ENCODE measurements at places on chromosomes 3 and 15.

DNA sequence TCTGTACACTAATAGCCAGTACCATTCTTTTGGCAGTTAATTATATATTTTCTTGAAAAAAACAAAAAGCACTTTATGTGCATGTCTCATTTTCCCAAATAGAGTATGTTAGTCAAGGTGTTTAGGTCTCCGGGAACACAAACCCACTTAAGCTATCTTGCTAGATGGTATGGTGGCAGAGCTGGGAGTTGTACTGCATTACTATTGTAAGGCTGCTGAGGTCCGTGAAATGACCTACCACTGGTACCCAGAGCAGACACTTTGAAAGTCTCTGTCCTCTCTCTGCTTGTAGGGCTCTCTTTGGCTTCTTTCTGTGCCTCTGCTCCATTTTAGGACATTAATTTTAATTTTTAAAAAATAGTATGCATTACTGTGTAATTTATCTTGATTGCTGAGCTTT, 8.8 kb downstream of the TMOD3 start:
- DNase-seq, result no peak

- no peak for DNase-seq
These were observed 37.6 kb downstream of the MTMR10 start for GRCh38 chr15:30953731-30954378.

GRCh38 chr3:54853573-54854404, 74.1 kb downstream of the LRTM1 start:
- peak; percentile 54 for DNase-seq

DNA sequence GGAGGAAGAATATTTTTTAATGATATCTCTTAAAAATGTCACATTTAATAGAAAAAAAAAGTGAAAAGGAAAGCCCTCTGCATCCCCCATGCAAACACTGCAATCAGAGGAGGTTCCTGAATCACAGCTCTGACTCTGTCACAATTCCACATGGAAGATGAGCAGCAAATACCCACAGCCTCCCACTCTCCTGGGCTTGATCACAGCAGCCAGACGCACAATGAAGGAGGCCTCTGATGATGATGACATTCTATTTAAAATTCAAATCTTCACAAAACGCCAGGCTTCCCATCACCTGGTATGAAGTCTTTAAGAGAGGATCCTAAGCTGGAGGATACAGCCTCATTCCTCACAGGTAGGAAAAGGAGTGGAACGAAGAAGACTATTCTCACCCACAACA, 9.1 kb upstream of the DIS3L start:
- no peak for DNase-seq

DNA sequence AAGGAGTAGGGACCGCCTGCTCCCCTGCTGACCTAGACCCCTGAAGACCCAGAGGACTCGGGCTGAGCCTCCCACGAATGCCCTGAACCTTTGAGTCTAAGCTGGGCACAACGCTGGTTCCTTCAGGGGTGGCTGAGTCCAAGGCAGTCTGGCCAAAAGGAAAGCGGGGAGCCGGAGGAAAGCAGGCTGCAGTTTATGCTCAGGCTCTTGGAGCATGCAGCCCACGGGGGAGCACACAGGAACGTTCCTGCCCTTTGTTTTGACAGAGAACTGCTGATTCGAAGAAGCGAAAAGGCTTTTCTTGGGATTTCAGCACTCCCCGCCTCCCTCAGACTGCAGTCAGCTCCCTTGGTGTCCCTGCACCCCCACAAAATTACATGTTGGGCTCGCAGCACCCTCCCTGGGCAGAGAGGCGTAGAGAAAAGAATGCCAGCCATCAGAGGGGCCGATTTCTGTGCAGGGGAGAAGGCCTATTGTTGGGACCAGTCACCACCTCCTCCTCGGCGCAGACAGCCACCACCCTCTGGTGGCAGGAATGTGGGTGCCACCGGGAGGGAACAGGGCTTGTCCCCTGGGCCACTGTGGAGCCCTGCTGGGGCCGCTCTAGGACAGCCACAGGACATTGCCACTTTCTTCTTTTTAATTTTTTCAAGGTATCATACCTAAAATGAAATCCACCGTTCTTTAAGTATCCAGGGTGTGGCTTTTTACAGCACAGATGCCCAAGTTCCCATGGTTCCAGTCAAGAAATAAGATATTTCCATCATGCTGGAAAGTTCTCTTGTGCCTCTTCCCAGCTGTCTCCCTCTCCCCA, 72.2 kb downstream of the SMAD6 start:
- peak; percentile 86 for DNase-seq

DNA sequence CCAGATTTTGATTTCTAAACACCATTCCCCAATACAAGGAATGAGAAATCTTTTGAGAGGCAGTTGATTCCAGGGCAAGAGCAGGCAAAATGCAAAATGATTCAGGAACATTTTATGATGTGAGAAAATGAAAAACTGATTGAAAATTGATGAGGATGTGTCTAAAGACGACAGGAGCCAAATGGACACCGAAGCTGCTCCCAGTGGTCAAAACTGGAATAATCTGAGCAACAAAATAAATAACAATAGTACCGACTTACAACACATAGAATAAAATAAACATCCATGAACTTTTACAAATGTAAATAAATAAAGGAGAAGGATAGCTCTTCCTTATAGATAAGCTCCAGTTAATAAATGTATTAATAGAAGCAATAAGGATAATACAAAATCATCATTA, 186.8 kb downstream of the OCA2 start:
- DNase-seq, result no peak

GRCh38 chr15:99158626-99159412, 53.9 kb downstream of the SYNM start:
- peak; percentile 26 for DNase-seq

DNA sequence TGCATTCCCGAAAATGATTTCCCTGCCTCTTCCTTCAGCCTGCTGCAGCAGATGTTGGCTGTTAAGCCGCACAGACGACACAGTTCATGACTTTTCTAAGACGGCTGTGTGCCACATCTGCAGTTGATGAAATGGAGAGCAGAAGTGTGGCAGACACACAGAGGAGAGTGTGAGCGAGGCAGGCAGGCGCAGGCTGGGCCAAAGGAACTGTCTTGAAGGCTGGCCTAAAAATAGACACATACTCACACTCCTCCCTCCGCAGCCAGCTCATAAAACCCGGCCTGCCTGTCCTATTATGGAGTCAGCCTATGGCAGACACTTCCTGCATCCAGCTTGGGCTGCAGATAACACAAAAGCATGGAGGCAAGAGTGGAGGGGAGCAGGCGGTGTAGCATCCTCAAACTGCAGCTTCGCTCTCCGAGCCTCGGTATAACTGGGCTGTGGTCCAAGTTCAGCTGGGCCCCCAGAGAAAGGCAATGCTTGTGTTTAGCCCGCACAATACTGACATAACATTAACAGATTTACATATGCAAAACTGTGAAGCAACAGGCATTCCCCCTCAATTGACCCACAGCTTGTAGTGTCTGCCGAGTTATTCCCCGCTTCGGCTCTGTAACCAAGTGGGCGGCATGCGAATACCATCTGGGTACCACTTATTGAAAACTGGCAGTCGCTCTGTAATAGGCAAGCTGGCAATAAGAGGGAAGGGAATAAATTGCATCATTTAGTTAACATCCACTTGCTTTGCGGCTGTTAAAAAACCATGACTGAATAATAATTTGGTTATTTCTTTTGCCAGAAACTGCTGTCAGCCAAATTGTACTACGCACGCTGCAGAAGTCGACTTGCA, 40.8 kb downstream of the FOXP1 start:
- DNase-seq, result peak; percentile 67

- no peak for DNase-seq
These were observed 6.0 kb downstream of the ISL2 start for GRCh38 chr15:76342382-76343201.

DNA sequence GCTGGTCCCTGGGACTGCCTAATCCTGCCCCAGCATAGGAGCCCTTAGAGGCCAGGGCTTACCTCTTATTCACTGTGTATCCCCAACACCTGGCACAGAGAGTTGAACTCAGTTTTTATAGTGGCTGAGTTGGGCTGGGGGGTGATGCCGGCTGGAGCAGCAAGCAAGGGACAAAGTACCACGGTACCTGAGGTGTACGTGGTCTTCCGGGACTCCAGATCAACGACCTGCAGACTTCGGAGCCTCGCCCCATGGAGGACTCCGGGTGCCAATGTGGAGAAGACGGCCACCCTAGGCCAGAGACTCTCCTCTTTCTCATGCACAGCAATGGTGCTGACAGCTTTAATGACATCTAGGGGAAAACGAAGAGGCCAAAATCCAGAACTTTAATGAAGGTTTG, 8.1 kb downstream of the WDR73 start:
- no peak for DNase-seq

- peak; percentile 47 for DNase-seq
These were observed 24.9 kb upstream of the SIAH2 start for GRCh38 chr3:150787741-150788370.

DNA sequence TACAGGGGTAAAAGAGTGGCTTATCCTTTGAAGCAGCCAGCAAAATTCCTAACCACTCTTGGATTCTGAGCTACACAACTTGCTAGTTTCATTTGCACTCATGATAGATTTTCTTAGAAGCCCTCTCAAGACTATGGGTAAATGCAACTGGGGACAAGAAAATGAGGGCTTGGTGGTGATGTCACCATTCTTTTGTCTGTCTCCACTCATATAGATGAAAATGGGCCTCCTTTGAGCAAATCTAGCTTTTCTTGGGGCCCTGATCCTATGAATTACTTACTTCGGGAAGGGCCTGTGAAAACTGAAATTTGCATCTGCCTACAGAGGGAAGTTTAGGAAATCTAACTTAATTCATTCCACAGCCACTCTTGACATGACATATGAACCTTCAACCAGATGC, 486.3 kb downstream of the MAGI1 start:
- DNase-seq, result no peak

DNA sequence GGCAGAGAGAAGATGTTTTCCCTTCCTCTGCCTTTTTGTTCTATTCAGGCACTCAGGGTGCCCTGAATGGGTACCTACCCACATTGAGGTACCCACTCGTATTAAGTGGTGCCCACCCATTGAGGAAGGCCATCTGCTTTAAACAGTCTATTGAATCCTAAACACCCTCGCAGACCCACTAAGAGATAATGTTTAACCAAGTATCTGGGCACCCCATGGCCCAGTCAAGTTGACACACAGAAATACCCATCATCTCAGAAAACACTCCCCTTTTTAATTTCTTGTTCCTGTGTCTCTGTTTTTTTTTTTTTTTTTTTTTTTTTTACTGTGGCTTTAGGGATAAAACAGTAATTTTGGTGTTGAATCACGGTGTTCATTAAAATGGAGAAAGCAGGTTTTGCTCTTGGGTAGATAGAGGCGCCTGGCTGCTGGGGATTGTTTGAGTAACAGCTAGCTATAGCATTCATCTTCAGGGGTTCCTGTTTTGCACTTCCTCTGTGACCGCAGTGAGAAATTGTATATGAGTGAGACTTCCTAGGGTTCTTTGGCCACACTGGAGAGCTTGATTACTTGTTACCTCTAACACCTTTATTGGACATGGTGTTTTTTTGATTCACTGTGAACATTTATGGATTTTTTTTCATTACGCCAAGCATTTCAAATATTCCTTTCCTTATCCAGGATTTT, 259.1 kb downstream of the PTPRG start:
- no peak for DNase-seq

DNA sequence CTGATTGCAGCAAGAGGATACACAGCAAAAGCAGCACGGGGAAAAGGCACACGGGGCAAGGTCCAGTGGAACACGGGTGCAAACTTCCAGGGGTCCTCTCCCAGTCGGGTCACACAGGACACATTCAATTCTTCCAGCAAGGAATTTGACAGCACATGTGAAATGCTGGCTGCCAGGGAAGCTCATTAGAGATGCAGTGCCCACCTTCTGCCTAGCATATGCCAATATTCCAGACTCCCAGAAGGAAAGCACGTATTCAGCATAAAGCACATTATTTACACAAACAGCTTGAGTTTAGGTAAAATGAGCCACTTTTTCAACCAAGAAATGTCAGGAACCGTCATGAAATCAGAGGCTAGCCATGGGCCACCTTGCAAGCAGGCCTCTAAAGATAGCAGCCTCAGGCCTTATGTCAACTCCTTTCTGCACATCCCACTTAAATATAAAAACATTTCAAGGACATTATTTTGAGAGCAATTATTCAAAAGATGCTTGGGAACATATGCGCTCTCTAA, 19.3 kb downstream of the MYO5C start:
- DNase-seq, result no peak

DNA sequence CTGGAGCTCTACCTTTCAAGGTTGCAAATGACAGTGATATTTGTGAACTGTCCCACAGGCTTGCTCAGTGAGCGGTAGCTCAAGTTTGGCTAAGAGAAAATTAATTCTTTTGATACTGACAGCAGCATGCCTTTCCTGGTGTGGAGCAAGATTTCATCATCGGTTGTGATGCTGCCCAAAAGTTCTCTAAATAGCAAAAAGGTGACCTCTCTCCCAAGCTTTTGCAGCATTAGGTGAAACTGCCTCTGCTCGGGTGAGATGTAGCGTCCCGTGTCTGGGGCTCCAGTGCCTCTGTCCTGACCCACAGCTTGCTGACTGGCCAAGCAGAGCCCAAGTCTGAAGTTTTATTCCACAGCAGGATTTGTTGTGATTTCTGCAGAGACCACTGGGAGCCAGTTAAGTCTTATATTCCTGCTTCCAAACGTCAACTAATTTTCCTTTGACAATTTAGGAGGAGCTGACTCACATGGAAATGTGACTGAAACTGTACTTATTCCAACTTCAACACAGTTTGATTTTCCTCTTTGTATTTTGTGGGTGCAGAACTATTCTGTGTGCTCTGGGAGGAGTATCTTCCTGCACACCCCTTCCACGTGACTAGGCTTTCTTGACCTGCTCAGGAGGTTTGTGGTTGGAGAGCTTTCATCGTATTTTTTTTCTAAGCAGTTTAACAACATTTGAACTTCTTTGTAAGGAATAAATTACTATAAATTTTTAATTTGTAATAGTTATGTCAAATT, 5.9 kb downstream of the SYNM start:
- DNase-seq, result no peak

GRCh38 chr3:16508591-16508995, 4.9 kb downstream of the RFTN1 start:
- DNase-seq, result no peak

DNA sequence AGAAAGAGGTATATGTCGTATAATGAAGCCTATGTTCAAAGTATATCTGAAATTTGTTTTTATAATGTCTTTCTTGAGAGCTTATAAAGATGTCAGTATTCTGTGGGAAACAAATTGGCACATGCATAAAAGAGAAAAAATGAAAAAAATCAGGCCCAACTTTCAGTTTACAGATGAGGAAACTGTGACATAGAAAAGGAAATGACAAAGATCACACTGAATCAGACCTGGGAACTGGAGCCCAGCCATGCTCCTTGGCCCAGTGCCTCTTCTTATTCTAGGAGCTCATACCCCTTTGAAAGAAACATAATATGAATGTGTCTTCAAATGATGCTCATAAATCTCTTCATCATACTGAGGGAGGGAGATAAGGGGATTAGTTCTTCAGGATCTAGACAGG, 48.4 kb downstream of the TMEM44 start:
- no peak for DNase-seq

DNA sequence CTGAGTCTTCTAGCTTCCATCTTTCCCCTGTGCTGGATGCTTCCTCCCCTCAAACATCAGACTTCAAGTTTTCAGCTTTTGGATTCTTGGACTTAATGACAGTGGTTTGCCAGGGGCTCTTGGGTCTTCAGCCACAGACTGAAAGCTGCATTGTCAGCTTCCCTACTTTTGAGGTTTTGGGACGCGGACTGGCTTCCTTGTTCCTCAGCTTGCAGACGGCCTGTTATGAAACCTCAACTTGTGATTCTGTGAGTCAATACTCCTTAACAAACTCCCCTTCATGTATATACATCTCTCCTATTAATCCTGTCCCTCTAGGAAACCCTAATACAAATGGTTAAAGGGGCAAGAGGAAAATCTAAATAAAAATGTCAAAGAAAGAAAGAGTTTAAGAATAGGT, 100.1 kb downstream of the ABI3BP start:
- DNase-seq, result no peak
